ENCODE measurements at places on chromosomes 2 and 18. TPM values are rescaled to one million over a fixed set of nuclear protein-coding genes. Genes with fewer than 3 reads are reported as not detected.

ALPG gene
- not detected for total RNA-seq

DNA sequence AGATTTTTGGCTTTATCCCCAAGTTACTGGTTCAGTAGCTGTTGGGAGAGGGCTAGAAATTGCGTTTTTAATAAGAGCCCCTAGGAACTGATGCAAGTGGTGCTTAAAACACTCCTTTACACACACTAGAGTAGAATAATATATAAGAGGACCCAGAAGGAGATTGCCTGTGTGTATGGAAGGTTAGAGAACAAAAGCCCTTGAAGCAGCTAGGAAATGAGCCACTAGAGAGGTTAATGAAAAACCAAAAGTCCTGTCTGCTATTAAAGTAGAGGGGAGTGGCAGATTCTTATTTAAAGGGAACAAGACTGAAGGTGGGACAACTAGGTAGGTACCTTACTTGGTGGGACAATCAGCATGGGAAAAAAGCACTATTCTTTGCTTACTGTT lies 14.4 kb upstream of the SLC39A10 start:
- H3K27me3 ChIP-seq: no peaks in the 10 kb centered on the region
- no peaks in the 10 kb centered on the region for H3K4me1 ChIP-seq
- H3K4me3 ChIP-seq: no peak overlapping the region
- no peaks in the 10 kb centered on the region for H3K36me3 ChIP-seq
- no peak overlapping the region for H3K27ac ChIP-seq

DNA sequence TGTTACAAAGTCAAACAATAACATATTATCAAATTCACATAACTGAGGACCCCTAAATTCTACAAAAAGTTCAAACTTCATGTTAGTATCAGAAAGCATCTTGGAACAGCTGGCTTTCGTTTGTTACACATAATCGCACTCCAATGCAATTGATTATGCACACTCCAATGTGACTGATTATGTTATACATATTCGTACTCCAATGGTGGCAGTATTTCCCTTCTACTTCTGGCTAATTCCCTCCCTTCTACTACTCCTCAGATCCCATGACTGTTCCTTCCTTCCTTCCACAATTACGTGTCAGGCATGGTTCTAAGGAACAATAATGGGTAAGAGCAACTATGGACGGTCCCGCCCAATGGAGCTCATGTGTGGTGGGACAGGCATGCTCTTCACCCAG lies 137.1 kb upstream of the CCDC150 start:
- H3K27ac ChIP-seq: no peak overlapping the region
- no peak overlapping the region for H3K4me3 ChIP-seq
- no peaks in the 10 kb centered on the region for H3K4me1 ChIP-seq
- no peaks in the 10 kb centered on the region for H3K27me3 ChIP-seq
- DNase-seq: no peak

DNA sequence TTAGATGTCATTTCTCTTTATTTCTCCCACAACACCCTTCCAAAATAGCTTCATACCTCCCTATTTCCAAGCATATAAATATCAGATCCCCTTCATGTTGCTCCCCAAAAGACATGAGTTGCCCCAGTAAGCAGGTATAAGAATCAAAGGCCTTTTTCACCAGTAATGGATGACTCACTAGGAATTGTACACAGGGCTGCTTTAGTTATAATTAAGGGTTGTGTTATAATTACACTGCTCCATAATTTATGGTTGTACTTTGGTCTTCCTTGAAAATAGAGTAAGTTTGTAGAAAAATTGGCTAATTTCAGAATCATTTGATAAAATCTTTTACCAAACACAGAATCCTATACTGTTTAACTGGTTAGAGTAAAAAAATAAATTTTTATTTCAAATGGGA lies 8.8 kb upstream of the AQP4 start:
- no peaks in the 10 kb centered on the region for H3K27me3 ChIP-seq
- no peak overlapping the region for H3K27ac ChIP-seq
- peaks cover 10% of the 10 kb centered on the region for H3K4me1 ChIP-seq
- H3K36me3 ChIP-seq: no peaks in the 10 kb centered on the region

GRCh38 chr2:74148457-74149246 lies 940 bp upstream of the BOLA3 start:
- peaks cover 23% of the 10 kb centered on the region for H3K4me1 ChIP-seq
- H3K4me3 ChIP-seq: peak overlapping the region; percentile 87
- H3K27me3 ChIP-seq: no peaks in the 10 kb centered on the region
- H3K27ac ChIP-seq: peak overlapping the region; percentile 67
- DNase-seq: no peak

DNA sequence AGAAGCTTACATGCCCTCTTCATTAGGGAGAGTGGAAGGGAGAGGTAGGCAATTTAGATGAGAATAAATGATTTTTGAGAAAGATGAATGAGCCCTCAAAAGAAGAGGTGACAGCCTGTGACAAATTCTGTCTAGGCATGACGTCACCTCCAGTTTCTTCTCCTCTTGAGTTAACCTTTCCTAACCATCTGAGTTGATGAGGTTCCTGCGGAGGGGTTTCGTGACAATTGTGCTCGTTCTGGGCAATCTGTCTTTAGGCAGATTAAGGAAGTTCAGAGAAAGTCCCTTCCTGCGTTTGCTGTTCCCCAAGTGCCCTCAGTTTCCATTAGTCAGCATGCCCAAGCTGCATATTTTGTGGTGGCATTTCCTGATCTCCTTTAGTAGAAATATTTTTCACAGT lies 640.2 kb upstream of the SYT4 start:
- H3K27me3 ChIP-seq: no peaks in the 10 kb centered on the region
- H3K4me3 ChIP-seq: no peak overlapping the region
- H3K27ac ChIP-seq: no peak overlapping the region
- DNase-seq: no peak
- no peaks in the 10 kb centered on the region for H3K4me1 ChIP-seq
- no peaks in the 10 kb centered on the region for H3K36me3 ChIP-seq

DNA sequence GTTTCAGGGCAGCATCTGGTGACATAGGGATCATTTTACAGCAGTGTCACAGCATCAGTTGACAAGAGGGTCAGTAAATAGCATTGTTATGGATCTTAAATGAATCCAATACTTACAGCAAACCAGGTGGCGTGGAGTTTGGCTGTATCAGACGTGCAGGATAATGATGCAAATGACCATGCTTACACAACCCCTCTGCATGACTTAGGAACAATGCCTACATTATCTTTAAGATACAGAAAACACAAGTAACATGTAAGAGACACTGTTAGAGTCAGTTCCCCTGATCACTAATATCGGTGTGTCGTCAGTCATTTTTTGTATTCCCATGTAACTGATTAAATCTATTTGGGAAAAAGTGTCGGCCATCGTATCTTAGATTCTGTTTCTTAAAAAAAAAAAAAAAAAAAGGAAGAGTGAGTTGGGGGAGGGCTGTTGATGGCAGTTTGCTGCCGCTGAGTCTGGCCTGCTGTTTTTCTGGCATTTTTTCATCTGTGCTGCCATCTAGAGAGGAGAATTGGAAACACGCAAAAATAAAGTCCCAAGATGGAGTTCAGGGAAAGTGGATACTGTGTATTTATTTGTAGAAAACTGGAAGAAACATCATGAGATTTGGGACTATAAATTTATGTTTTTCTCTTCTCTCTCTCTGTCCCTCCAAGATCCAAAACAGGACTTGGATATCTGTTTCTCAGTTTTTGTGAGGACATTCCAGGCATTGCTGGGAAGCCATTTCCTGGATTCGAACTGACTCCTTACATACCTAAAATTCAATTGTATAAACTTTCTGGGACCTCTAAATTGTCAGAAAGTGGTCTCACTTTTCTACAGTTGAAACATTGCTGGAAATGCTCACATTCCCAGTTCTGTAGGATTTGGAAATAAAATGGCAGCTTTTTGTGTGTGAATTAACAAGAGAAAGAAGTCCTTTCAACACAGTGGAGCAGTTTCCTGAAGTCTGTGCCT lies 60.3 kb upstream of the AGPS start:
- peak; percentile 19 for DNase-seq
- no peaks in the 10 kb centered on the region for H3K27me3 ChIP-seq
- peak overlapping the region; percentile 13 for H3K27ac ChIP-seq

DNA sequence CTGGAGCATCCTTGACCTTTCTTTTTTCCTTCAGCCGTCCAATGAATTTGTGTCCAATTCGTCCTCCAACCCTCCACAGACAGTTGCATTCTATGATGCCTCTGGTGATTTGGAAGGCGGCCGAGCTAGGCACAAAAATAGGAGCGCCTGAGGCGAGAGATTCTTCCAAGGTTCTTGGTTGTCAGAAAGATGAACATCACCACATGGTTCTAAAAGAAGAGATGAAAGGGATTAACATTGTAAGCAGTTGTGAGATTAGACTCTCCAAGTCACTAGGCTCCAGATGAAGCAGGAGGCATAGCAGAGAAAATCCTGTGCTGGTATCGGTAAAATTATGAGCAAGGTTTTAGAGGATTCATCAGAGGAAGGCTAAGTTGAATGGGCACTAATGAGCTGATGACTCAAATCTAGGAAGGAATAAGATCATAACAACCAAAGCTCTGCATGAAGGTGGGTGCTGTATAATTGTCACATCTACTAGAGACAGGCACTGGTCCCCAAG lies 75.4 kb upstream of the MAP4K3 start:
- DNase-seq: no peak
- H3K27ac ChIP-seq: peak overlapping the region; percentile 46
- H3K36me3 ChIP-seq: no peaks in the 10 kb centered on the region
- peaks cover 98% of the 10 kb centered on the region for H3K4me1 ChIP-seq
- H3K4me3 ChIP-seq: no peak overlapping the region

DNA sequence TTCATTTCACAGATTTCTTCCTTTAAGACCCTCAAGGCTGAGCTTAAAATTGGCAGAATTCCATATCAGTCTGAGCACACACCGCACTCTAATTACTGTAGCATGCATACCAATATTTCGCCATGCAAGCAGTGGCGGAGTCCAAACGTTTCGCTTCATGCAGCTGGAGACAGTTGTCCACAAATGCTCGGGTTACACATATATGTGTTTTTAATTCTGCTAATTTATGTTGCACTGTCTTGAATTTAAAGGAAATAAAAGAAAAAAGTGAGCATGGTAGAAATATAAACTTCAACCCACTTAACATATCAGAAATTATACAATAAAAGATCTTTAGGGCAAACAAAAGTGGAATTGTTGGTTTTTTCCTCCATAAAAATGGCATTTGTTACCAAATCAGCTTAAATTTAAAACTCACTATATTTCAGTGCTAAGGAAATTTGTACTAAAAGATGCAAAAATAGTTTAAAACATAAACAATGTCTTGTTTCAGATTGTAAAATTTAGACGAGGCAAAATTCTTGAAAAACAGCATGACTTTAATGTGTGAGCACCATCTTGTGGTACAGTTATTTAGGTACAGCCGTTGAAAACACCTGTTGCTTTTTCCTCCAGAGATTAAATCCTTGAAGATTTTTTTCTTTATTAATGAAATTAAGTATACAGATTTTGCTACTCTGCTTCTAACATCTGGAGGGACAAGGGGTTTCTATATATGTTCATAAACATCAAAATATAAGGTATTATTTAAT lies 24.1 kb upstream of the KANSL1L start:
- H3K4me3 ChIP-seq: peak overlapping the region; percentile 37
- no peak overlapping the region for H3K27ac ChIP-seq
- H3K4me1 ChIP-seq: no peaks in the 10 kb centered on the region

DNA sequence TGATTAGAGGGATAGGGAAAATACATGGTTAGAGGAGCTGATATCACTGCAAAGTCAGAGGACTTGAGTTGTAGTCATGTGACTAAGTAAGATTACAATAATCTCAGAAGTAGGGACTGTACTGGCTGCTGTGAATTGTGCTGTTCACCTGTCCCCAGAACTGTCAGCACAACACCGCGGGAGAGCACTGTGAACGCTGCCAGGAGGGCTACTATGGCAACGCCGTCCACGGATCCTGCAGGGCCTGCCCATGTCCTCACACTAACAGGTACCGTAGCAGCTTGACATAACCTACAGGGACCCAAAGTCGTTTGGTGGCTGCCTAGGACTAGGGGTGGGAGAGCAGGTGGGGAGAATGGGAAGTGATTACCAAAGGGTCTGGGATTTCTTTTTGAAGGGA lies 132.8 kb upstream of the TTC39C start:
- no peak for DNase-seq
- no peaks in the 10 kb centered on the region for H3K27me3 ChIP-seq

DNA sequence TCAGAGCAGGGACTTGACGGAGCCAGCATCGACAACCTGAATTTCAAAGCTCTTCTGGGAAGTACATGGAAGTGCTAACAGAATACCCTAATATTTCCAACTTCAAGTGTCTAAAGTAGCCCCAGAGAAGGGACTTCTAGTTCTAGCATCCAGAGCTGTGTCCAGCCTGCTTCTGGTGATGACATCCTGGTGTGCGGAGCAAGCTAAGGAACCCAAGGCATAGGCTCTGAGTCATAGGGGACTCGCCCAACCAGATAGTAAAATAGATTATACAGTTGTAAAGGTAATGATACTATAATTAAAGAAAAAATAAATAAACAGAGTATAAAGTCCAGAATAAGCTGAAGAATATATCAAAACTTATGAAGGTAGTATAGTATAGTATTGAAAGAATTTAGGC lies 108.1 kb upstream of the SERPINE2 start:
- H3K4me1 ChIP-seq: peaks cover 19% of the 10 kb centered on the region
- DNase-seq: no peak
- no peak overlapping the region for H3K27ac ChIP-seq
- no peak overlapping the region for H3K4me3 ChIP-seq

GRCh38 chr2:172806493-172806892 lies 70.8 kb downstream of the RAPGEF4 start:
- H3K36me3 ChIP-seq: no peaks in the 10 kb centered on the region
- no peak for DNase-seq
- H3K4me1 ChIP-seq: no peaks in the 10 kb centered on the region

- no peak overlapping the region for H3K4me3 ChIP-seq
- DNase-seq: no peak
- H3K27ac ChIP-seq: no peak overlapping the region
- H3K36me3 ChIP-seq: no peaks in the 10 kb centered on the region
These were observed 93.8 kb downstream of the DTNA start for GRCh38 chr18:34803877-34804400.

GRCh38 chr18:63683152-63683551 lies 19.6 kb upstream of the SERPINB11 start:
- H3K27me3 ChIP-seq: no peaks in the 10 kb centered on the region
- H3K36me3 ChIP-seq: no peaks in the 10 kb centered on the region
- no peak overlapping the region for H3K4me3 ChIP-seq
- no peak overlapping the region for H3K27ac ChIP-seq
- DNase-seq: no peak
- no peaks in the 10 kb centered on the region for H3K4me1 ChIP-seq

- no peaks in the 10 kb centered on the region for H3K36me3 ChIP-seq
- peaks cover 3% of the 10 kb centered on the region for H3K4me1 ChIP-seq
- no peak for DNase-seq
These were observed 262.7 kb downstream of the SETBP1 start for GRCh38 chr18:44943311-44943881.

GRCh38 chr2:84963692-84964405 lies 7.1 kb upstream of the KCMF1 start:
- H3K27me3 ChIP-seq: no peaks in the 10 kb centered on the region
- no peak overlapping the region for H3K27ac ChIP-seq
- H3K4me3 ChIP-seq: no peak overlapping the region
- H3K4me1 ChIP-seq: peaks cover 7% of the 10 kb centered on the region
- DNase-seq: no peak

- no peak overlapping the region for H3K27ac ChIP-seq
- H3K27me3 ChIP-seq: no peaks in the 10 kb centered on the region
- H3K36me3 ChIP-seq: no peaks in the 10 kb centered on the region
- H3K4me1 ChIP-seq: no peaks in the 10 kb centered on the region
- no peak overlapping the region for H3K4me3 ChIP-seq
- no peak for DNase-seq
These were observed 130.6 kb downstream of the NXPH2 start for GRCh38 chr2:138649571-138649970.

Data from heart right ventricle (tissue), 16 donors.